ENCODE measurements at places on chromosomes 13 and 19.

- DNase-seq = no peak
Observed at GRCh38 chr13:110627761-110628476, 12.6 kb downstream of the NAXD start.

DNA sequence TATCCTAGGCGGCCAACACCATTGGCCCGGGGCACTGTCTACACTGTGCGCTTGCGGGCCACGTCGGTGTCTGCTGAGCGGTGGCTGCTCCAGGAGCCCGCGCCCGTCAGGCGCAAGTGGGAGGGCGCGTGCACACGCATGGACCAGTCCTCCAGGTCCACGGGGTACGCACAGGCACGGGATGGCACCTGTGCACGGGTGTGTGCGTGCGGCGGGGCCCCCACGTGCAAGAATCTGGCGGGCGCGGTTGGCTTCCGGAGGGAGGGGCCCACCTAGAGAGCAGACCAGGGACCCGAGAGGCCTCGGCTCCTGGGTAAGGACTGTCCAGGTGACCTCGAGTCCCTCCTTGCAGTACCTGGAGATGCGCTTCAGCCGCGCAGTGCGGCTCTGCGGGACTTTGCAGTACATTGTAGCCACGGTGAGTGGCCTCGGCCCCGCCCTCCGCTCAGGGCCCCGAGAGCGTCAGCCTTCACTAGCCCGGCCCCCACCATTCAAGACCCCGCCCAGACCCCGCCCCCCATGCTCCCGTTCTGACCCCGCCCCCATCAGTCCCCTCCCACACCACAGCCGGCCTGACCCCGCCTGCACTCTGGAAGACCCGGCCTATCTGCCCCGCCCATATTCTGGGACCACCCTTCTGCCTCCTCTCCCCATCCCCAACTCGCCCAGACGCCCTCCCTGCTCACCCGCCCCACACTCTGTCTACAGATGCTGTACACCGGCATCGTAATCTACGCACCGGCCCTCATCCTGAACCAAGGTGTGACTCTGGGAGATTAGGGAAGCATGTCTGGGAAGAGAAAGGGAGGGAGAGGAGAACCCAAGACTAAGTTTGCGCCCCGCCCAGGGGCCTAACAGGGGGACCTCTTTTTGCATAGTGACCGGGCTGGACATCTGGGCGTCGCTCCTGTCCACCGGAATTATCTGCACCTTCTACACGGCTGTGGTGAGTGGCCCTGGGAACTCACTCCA, 2.3 kb downstream of the SLC5A5 start:
- DNase-seq = no peak

DNA sequence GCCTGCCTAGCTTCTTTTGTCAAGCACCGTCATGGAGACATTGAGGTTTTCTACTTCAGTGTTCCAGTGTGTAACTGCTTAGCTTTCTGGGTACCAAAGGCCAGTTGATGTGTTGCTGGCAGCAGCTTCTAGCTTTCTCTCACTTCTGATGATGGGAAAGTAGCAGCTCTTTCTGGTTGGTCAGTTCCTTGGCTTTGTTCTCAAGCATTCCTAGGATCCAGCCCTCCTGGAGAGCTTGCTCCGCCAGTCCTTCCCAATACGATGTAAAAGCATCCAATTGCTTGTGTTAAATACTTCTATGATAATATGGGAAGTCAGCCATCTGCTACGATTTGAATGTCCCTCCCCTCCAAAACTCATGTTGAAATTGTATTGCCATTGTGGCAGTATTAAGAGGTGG, 182.8 kb downstream of the UGGT2 start:
- no peak for DNase-seq

GRCh38 chr13:35549481-35549880, 73.0 kb upstream of the MAB21L1 start:
- no peak for DNase-seq

DNA sequence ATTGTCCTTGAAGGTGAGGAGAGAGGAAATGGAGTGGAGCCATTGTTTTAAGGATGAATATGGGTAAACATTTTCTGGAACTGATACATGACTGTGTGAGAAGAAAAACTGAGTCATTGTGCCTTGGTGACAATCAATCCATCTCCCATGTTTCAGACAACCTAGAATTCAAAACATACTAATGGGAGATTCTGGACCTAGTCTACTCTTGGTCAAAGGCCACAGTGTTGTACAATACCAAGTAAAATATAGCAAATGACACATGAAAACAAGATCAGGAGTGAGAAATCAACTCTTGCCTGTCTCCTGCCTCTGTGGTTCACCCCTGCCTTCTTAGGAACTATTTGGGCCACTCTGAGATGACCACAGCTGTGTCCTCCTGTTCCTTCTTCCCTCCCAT, 13.1 kb downstream of the CEBPA start:
- no peak for DNase-seq

Measured in NCI-H1092 (cell line).